ENCODE measurements at places on chromosomes 16 and 17.

GRCh38 chr16:59597269-59597668 lies 863.2 kb upstream of the GOT2 start:
- no peak for DNase-seq

GRCh38 chr16:84314814-84315213 lies 20.1 kb downstream of the WFDC1 start:
- DNase-seq, result no peak

DNA sequence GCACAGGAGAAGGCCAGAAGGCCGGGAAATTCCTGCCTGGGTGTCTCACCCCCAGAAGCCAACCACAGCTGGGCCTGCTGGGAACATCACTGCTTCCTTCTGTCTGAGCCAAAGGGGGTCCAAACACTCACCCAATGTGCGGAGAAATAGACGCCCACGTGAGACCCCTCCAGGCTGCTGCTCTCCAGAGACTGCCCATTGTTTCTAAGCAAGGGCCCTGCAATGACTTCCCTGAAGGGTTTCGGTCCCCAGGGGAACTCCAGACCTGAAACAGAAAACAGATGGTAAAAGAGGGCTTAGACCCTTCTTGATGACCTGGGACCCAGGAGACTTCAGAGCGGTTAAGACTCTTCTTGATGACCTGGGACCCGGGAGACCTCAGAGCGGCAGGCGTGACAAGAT lies 41.3 kb downstream of the MRM3 start:
- no peak for DNase-seq

- no peak for DNase-seq
Measured at GRCh38 chr16:19135201-19135842, 21.6 kb downstream of the ITPRIPL2 start.

GRCh38 chr17:15133826-15134225 lies 131.3 kb downstream of the PMP22 start:
- DNase-seq, result no peak

DNA sequence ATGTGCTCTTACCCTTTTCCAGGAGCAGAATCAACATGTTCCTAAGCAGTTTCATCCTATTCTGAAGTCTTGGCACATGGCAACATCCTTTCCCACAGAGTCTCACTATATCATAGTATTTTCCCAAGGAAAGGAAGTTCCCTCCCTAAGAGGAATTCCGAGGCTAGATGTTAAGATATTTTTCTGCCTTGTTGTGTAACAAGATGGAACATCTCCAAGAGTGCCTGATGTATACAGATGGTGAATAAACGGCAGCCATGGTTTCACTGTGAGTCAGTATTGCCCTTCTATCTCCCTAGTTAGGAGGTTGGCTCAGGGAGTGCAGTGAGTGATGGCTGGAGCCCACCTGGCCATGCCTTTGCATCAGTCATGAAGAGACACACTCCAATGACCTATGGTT lies 48.2 kb downstream of the SPACA3 start:
- DNase-seq, result no peak
